NCI-H1436 treated with DMSO at 0.1 percent for 48 hours (cell line): ENCODE measurements at places on chromosomes 1 and 21.

DNA sequence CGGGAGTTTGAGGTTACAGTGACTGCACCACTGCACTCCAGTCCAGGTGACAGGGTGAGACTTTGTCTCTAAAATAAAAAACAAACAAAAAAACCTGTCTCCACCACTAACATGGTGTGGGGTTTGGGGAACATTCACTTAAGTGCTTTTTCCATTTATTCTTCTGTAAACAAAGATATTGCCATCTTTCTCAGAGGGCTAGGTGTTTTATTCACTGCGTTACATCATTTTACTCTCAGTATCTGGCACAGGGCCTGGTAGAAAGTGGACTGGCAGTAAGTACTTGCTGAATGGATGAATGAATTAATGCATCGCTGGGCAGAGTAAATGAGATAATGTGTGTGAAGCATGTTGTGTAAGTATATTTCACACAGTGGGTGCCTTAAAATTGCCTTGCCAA, 20.1 kb downstream of the KIAA0040 start:
- peak; percentile 34 for DNase-seq

- DNase-seq: no peak
These were observed 32.7 kb upstream of the SYCP1 start for GRCh38 chr1:114821978-114822377.

DNA sequence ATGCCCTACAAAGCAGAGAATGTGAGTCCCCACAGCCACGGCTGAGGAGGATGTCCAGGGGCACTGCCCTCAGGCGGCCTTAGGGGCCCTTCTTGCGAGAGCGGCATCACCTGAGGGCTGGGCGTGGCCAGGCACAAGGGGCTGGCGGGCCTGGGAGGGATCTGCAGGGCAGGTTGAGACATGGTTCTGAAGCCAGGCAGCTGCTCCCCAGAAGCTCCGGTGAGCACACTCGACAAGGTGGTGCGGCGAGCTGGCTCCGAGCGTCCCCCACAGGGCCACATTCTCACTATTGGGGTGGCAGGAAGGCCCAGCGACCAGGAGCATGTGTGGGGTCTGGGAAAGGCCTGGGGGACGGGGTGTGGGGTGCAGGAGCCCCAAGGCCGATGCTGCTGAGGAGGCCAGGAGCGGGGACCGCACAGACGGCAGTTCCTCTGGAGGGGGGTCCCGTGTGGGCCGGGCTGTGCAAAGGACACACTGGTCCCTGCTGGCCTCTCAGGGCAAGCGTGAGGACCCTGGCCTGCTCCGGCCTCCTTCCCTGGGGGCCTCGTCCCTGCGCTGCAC, 47.2 kb downstream of the MORN1 start:
- peak; percentile 3 for DNase-seq

DNA sequence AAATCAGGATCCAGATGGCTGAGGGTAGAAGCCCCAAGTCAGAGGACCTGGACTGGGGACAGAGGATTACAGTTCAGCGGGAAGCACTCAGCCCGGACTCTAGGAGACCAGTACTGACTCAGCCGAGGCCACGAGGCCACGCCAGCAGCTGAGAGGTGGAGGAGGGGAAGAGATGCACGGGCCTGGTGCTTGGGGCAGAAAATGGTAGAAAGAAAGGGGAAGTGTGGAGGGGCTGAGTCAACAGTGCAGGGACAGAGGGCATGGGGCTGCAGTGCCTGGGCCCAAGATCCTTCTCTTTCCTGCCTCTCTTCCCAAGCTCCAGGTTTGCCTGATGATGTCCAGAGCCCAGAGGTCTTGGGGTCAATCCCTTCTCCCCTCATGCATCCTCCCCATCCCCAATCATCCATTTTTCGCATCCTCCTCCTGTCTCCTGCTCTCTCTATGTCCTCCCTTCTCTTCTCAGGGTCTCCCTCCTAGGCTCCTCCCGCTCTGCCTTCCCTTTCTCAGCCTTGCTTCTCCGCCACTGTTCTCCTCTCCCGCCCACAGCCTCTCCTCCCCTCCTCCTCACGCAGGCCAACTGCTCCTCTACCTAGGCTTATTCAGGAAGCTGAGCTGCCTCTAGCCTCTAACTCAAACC, 7.7 kb downstream of the ARHGEF2 start:
- DNase-seq: no peak

- DNase-seq: no peak
These were observed 36.2 kb upstream of the EPHA8 start for GRCh38 chr1:22527122-22527521.

DNA sequence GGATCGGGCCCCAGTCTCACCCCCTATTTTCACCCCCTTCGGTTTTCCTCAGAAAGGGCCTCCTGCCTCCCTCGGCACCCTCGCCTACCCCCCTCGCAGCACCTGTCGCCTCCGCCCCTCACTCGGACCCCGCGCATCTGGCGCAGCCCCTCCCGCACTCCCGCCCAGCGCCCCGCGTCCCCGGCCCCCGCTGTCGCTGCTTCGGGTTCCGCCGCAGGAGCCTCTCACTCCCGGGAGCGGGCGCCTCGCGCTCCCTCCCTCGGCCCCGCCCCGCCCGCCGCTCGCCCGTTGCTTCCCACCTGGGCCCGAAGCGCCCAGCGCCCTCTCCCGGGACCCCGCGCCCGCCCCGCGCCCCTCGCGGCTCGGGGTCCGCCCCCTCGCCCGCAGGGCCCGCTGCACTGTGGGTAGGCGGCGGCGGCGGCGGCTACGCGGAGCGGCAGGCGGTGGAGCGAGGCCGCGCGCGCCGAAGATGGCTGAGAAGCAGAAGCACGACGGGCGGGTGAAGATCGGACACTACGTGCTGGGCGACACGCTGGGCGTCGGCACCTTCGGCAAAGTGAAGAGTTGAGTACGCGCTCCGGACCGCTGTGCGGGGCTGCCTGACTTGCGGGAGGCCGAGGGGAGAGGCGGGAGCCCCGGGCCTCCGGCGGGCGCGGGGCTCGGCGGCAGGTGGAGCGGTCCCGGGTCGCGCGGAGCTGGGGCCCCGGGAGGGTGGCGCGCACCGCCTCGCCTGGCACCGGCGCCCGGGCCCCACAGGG, at the start of gene PRKAA2:
Gene PRKAA2, plus strand, starts transcription at position 396 of the 758 bp plus-strand sequence. Its CDS starts 74 bp downstream, at position 470.
- DNase-seq: no peak

- DNase-seq: no peak
These were observed 317.6 kb upstream of the PLD5 start for GRCh38 chr1:242842094-242842493.

- DNase-seq: no peak
These were observed 17.8 kb upstream of the MAST2 start for GRCh38 chr1:45785583-45785982.
